Activated CD8-positive, alpha-beta memory T cell treated with anti-CD3 and anti-CD28 coated beads, Interleukin-2, amount 10 ng/mL, durations not matched to agents 7 days and 5 days (primary cell): ENCODE measurements at places on chromosomes 12 and 14. TPM values are rescaled to one million over a fixed set of nuclear protein-coding genes. Genes with fewer than 3 reads are reported as not detected.

- DNase-seq = peak; percentile 72
Measured at GRCh38 chr12:54390668-54391551, 6.4 kb upstream of the ZNF385A start.

DNA sequence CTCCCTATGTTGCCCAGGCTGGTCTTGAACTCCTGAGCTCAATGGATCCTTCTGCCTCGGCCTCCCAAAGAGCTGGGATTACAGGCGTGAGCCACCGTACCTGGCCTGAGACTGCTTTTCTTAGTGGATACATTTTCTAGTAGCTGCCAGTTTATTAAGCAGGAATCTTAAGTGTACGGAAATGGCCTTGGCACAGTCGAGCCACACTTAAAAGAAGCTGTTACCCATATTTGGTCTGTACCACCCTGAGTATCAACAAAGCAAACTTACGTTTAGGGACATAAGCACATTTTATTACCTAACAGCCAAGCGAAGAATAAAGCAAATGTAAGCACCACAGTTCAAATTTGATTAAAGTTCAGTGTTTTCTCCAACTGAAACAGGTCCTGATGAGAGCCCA is 50.7 kb upstream of the NR2C1 start:
- no peak for DNase-seq

GRCh38 chr12:31479516-31480210 is 111.3 kb downstream of the DENND5B start:
- DNase-seq = no peak

DNA sequence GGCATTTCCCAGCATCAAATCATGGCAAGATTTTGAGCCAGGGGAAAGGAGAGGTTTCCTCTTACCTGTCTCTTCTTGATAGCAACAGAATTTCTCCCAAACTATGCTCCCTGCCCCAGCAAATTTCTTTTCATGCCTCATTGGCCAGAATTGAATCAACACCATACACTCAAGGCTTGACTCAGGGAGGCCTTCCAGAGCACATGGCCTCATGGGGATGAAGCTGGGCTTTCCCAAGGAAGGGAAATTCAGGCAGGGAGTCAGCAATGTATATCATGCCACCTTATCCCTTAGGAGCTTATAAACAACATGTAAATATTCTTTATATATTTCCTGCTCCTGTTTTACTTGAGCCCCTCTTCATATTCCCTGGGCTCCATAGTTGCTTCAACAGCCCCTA is 62.1 kb downstream of the ARF6 start:
- DNase-seq = no peak

GRCh38 chr12:93954166-93955112 is 193.9 kb upstream of the PLXNC1 start:
- no peak for DNase-seq

GRCh38 chr12:120224304-120225199 is 23.6 kb upstream of the RPLP0 start:
- no peak for DNase-seq

- no peak for DNase-seq
Measured at GRCh38 chr14:59619061-59619460, 42.4 kb upstream of the CCDC175 start.

DNA sequence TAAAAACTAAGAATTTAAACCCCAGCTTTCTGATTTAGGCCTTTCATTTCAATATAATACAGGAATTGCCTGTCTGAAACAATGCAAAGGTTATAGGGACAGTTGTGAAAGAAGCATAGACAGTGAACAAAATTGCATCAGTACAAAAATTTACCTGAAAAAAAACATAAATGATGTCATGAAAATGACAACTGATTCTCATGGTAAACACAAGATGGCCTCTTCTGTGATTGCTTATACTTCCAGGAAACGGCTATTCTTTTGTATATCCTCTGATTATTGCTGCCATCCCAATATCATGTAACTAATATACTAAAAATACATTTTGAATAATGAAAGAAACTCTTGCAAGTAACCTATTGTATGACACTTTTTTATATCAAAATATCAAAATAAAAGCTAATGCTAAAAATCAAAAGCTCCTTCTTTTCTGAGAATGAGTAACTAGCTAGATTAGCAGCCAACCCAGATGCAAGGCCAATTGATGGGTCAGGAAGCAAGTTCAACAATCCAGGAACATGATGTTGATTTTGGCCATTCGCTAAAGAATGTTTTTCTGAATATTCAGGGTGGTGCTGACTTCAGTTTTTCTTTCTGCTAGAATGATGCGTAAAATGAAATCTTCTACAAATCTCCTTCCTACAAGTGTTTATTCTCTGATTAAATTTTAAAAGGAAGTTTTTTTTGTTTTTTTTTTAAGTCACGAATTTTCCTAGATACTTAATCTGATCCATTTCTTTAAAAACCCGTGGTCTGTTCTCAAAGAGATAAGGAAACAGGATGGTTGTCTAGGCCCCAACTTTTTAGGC is 83.6 kb downstream of the ALX1 start:
- no peak for DNase-seq

DNA sequence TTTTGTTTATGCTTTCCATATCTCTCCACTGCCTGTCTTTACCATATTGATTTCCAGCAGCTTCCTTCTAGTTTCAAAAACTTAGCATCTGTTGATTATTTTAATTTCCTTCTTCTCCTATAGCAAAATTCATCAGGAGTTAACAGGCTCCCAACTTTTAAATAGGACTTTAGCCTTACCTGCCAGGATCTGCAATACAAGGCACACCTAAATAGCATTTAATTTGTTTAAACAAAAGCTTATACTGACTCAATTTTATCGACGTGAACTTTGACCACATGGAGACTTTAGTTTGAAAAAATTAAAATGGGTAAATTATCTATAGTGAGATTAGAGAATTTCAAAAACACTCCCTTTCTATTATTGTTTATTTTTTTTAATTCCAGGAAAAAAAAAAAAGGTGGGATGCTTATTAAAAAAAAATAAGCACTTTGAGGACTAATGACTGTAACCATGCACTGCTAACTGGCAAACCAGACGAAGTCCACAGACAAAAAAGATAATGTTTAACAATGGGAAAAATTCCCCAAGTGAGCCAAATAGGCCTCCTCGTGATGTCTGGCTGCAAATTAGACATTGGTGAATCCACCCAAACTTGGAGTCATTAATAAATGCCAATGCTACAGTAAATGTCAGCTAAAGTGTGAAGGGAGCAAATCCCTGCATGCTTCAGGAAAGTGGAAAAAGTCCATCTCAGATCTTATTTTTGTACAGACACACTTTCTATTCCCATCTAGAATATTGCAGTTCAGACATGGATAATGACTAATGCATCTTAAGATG is 40.7 kb downstream of the RMST start:
- no peak for DNase-seq

TSPAN8 gene
- total RNA-seq = not detected

- no peak for DNase-seq
Measured at GRCh38 chr14:55912344-55912743, 205.9 kb upstream of the PELI2 start.

IL23A gene
- total RNA-seq = 2.9 TPM

- no peak for DNase-seq
Measured at GRCh38 chr12:28988325-28988704, 160.8 kb upstream of the FAR2 start.

DNA sequence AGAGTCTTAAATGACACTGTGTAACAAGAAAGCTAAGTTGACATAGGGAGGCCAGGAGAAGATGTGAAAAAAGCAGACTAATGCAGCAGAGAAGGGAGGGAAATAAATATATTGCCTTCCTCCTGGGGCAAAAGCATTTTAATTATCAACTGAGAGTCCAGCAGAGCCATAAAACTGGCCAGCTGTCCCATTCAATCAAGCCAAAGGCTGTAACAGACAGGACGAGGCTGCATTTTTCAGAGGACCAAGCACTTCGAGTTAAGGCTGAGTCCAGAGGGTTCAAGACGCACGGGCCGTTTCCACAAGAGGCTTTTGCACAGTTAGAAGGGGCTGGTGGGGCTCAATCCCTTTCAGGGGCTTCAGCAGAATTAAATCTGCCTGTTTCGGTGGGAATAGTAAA is 20.4 kb downstream of the MAP3K9 start:
- no peak for DNase-seq

DNA sequence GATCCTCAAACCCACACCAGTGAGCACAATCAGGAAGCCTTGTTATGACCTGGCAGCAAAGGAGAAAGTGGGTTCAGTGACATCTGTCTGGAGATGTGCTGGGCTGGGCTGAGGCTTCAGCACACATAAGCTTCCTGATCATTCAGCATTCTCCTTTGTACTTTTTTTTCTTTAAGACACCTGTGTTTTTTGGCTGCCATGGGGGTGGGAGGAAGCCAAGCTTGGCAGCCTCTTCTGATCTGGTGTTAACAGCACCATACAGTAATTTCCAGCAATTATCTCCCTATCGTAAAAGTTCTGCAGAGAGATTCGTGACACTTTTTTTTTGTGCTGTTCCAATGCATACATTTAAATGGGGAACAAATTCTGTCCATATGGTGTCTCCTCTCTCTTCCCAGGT is 38.9 kb upstream of the RASSF3 start:
- no peak for DNase-seq

RDH12 gene
- not detected for total RNA-seq

- DNase-seq = no peak
Measured at GRCh38 chr14:104087981-104088850, 2.7 kb downstream of the ASPG start.

DNA sequence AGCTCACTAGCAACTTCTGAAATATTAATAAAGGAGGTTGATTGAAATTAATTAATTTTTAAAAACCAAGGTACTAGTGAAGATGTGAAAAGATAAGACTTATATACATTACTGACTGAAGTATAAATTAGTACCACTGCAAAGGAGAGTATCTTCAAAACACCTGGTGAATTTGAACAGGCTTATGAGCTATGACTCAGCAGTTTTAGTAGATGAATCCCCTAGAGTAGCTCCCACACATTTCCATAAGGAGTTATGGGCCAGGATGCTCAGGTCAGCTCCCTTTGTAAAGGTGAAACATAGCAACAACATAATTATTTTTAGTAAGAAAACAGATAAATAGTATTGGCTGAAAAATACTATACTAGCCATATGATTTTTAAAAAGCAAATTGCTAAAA is 218.6 kb downstream of the SYT1 start:
- DNase-seq = no peak
